Activated T-helper 9 cell treated with anti-CD3 and anti-CD28 coated beads, Interleukin-2, amount 50 U/mL, for 16 hours (primary cell): ENCODE measurements at places on chromosomes 1 and 21.

- no peak for DNase-seq
Observed at GRCh38 chr1:151013518-151013917, 5.3 kb downstream of the PRUNE1 start.

- DNase-seq, result no peak
Observed at GRCh38 chr1:116133696-116134475, 22.7 kb downstream of the MAB21L3 start.

GRCh38 chr1:24186711-24186992 lies 437 bp downstream of the IFNLR1 start:
- DNase-seq, result no peak

DNA sequence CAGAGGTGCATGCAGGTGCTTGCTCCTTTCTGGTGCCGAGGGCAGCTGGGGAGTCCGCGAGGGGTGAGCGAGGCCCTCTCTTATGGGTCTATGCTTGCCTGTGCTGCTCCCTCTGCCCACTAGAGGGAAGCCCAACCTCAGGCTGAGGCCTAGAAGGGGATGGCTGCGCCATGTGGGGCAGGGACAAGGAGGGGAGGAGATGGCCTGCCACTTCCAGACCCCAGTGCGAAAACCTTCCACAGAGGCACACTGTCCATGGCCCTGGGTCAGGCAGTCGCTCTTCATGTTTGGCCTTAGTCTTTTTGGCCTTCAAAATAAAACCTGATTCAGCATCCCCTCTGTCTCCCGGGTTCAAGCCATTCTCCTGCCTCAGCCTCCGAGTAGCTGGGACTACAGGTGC lies 14.0 kb downstream of the RHBG start:
- peak; percentile 43 for DNase-seq

- DNase-seq, result no peak
Observed at GRCh38 chr1:46941135-46941694, at the start of gene CYP4A11. Gene CYP4A11 (minus strand): TSS chr1:46941476. CDS start chr1:46941433, 43 bp downstream.

DNA sequence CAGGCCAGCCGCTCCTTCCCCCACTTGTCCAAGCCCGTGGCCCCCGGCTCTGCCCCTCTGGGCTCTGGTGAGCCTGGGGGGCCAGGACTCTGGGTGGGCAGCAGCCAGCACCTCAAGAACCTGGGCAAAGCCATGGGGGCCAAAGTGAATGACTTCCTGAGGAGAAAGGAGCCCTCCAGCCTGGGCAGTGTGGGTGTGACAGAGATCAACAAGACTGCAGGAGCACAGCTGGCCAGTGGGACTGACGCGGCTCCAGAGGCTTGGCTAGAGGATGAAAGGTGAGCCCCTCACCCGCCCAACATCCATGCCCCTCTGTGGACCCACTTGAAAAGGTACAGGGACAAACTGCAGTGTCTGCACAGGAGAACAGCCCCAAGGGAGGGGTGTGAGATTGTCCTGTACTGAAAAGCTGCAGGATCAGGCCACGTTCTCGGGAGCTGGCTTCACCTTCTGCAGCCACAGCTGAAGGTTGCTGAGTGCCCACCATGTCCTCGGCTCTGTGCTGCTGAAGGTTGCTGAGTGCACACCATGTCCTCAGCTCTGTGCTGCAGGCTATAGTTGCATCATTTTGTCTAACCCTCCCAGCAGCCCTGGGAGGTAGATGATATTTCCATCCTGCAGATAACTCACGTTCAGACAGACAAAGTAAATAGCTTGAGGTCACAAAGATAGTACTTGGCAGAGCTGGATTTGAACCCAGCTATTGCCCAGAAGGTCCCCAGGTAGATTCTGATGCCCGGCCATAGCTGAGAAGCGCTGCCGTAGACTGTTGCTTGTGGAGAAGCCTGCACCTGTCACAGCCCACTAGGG lies 618 bp downstream of the C1orf226 start:
- no peak for DNase-seq

GRCh38 chr1:33667386-33668282 lies 195.2 kb downstream of the ZSCAN20 start:
- no peak for DNase-seq

DNA sequence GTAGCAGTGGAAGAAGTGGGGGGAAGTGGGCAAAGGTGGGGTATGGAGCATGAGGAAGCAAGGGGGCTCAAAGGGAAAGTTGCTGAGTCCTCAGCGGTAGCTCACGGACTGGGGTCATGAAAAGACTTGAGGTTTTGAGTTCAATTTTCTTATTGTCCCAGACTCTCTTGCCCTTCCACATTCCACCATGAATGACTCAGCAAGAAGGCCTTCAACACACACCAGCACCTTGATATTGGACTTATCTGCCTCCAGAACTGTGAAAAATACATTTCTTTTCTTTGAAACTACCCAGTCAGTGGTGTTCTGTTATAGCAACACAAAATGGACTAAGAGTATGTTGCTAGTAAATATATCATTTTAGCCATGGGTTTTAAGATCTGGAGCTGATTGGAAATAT lies 17.3 kb upstream of the RHBDL2 start:
- DNase-seq, result no peak
